ENCODE measurements at places on chromosomes 2 and 18. TPM values are rescaled to one million over a fixed set of nuclear protein-coding genes. Genes with fewer than 3 reads are reported as not detected.

DNA sequence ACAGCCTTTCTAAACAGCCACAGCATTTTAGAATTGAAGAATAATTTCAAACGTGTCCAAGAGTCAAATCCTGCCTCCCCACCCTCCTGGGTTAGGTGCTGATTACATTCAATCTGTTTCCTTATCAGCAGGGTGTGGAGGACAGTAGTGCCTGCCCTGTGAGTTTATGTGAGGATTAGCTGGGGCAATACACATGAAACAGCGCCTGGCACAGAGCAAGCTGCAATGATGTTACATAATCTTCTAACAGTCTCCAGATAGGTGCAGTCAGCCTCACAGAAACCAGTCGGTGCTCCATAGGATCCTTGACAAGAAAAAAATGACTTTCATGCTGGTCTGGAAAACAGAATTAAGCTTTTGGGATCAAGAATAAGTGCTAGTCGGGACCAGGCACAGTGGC, 91.7 kb upstream of the ITGA6 start:
- DNase-seq: no peak

- no peak for DNase-seq
These were observed 388.3 kb downstream of the NR4A2 start for GRCh38 chr2:155944218-155944617.

- no peak for DNase-seq
These were observed 513.9 kb upstream of the MEX3C start for GRCh38 chr18:51711298-51711889.

- DNase-seq: no peak
These were observed 244.1 kb downstream of the MYCN start for GRCh38 chr2:16184341-16184890.

GRCh38 chr2:213932-214693, 49.7 kb downstream of the SH3YL1 start:
- DNase-seq: no peak

GRCh38 chr2:119853777-119854399, 94.2 kb downstream of the PTPN4 start:
- DNase-seq: no peak

DNA sequence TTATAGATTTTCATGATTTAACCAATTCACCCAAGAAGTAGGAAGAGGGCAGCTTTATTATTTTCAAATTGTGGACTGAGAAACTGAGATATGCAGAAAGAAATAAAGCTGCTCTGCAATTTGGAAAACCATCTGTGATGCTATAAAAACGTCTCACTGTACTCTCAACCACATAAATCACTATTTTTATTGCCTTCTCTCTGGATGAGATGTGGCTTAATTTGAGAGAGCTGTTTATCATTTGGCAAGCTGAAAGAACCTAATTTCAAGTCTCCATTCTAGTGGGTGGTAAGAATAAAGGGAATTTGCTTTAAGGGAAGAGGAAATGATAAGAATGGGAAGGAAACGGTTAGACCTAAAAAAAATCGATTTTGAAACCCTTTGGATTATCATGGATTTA, 49.9 kb upstream of the CYP1B1 start:
- DNase-seq: no peak

DNA sequence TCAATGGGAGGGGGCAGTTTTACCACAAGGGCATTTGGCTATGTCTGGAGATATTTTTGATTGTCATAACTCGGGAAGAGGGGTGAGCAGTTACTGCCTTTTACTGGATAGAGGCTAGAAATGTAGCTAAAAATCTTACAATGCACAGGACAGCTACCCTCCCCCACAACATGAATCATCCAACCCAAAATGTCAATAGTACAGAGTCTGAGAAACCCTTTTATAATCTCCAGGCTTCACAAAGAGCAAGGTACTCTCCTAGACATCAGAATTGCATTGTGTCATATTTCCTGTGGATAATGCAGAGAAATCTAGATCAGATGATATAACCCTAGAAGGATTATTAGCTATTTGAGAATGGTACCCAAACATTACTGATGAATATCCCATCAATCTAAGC, 277.1 kb upstream of the NRP2 start:
- peak; percentile 54 for DNase-seq

- no peak for DNase-seq
These were observed 383.7 kb upstream of the SLC14A2 start for GRCh38 chr18:45231617-45232016.

- DNase-seq: no peak
These were observed 68.6 kb downstream of the ZBTB7C start for GRCh38 chr18:48340560-48340959.

GRCh38 chr2:196229013-196229412, 57.6 kb upstream of the STK17B start:
- no peak for DNase-seq

GRCh38 chr18:23493654-23494053, 9.7 kb upstream of the RMC1 start:
- no peak for DNase-seq

DNA sequence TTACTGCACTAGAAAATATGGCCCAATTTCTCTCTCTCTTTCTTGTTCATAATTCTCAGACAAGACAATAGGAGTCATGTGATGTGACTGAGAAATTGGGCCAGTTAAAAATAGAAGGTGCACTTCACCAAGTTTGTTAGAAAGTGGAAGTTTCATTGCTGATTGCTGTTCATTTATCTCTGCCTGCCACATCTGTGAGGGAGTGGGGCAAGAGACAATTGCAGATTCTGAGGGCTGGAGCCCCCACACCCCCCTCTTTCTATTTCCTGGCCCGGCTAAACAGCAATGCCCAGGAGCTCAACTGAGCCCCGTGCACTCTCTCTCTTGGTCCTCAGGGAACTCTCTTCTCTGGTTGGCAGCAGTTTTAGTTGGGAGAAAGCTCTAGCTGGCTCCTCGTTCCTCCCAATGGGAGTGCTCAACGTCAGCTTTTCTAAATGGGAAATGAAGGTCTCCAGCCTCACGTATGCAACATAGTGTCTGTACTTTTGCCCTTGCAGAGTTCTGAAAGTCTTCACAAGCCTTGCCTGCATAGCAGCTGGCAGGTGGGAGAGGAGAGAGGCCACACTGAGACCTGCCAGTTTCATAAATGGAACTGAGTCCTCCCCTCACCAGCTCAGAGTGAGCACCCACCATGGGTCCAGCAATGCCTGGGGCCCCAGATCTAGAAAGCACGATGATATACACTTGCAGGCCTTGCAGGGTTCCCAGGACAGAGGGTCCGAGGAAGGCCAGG, 115.7 kb downstream of the MYCN start:
- DNase-seq: no peak

GRCh38 chr18:49467599-49467998, 7.2 kb upstream of the DYM start:
- DNase-seq: no peak

- no peak for DNase-seq
These were observed at the start of gene ESPNL for GRCh38 chr2:238100049-238100820. ESPNL (plus strand) TSS chr2:238100340; CDS start chr2:238100420, 80 bp downstream.

GRCh38 chr2:31249009-31249690, 15.2 kb downstream of the EHD3 start:
- DNase-seq: no peak

DNA sequence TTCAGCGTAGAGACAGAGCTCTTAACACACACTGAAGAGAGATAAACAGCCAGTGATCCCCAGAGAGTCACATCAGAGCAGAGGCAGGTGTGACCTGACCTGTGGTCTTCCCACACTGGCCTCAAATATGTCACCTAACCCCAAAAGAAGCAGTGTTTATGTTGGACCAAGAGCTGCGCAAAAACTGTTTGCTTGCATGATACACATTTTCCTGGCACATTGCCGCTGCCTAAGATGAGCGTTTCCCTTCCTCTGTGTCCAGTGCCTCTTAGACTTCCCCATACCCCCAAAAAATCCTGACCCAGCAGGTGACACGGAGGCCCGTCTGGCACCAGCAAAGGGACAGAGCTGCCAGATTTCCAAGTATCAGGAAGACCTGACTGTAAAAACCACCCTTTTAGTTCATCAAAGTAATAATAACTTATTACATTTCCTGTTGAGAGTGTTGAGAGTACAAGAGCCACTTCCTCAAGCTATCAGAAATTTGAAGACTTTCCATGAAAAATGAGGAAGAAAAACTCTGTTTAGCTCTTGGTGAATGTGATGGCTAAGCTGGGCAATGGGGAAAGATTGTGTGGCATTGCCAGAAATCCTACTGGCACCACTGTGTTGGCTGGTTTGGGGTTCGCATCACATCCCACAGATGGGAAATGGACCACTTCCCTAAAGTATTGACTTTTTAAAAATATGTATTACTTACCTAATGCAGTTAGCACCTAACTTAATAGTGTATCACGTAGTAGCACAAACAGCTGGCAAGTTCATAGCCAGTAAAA, 6.7 kb downstream of the TNFRSF11A start:
- DNase-seq: no peak

- no peak for DNase-seq
These were observed 4.0 kb downstream of the REV1 start for GRCh38 chr2:99485824-99486223.

GRCh38 chr2:233831011-233831721, 23.2 kb downstream of the HJURP start:
- DNase-seq: peak; percentile 45

- no peak for DNase-seq
These were observed 7.0 kb upstream of the RNASEH1 start for GRCh38 chr2:3565117-3565516.

GRCh38 chr18:47815486-47816270, 114.8 kb downstream of the SMAD2 start:
- no peak for DNase-seq

DNA sequence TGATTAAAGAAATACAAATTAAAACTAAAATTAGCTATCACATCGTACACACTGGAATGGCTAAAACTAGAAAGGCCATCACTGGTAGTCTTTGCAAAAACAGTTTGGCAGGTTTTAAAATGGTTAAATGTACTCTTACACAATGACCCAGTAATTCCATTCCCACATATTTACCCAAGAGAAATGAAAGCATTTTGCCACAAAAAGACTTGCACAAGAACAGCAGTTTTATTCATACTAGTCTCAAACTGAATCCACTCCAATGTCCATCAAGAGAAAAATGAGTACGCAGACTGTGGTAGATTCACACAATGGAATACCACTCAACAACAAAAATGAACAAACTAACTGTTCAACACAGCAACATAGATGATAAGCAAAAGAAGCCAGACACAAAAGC, 29.1 kb downstream of the SP140L start:
- DNase-seq: no peak

The CNTNAP5 gene
- not detected for total RNA-seq

The LRATD1 gene
- not detected for total RNA-seq

The SERPINB11 gene
- total RNA-seq: not detected

The FBXO15 gene
- total RNA-seq: not detected

The IL1R2 gene
- not detected for total RNA-seq

The TXNDC2 gene
- not detected for total RNA-seq

The CCDC178 gene
- total RNA-seq: not detected

The GFPT1 gene
- 37.0 TPM for total RNA-seq

The INHBB gene
- total RNA-seq: 0.09 TPM

The KLHL41 gene
- total RNA-seq: not detected

The DYSF gene
- 17.2 TPM for total RNA-seq

The RUFY4 gene
- not detected for total RNA-seq
